Activated T-helper 1 cell treated with anti-CD3 and anti-CD28 coated beads, Interleukin-2, amount 50 U/mL, for 16 hours (primary cell): ENCODE measurements at places on chromosomes 6 and 20.

GRCh38 chr6:159831373-159831679 lies 31.2 kb downstream of the PNLDC1 start:
- DNase-seq: no peak

DNA sequence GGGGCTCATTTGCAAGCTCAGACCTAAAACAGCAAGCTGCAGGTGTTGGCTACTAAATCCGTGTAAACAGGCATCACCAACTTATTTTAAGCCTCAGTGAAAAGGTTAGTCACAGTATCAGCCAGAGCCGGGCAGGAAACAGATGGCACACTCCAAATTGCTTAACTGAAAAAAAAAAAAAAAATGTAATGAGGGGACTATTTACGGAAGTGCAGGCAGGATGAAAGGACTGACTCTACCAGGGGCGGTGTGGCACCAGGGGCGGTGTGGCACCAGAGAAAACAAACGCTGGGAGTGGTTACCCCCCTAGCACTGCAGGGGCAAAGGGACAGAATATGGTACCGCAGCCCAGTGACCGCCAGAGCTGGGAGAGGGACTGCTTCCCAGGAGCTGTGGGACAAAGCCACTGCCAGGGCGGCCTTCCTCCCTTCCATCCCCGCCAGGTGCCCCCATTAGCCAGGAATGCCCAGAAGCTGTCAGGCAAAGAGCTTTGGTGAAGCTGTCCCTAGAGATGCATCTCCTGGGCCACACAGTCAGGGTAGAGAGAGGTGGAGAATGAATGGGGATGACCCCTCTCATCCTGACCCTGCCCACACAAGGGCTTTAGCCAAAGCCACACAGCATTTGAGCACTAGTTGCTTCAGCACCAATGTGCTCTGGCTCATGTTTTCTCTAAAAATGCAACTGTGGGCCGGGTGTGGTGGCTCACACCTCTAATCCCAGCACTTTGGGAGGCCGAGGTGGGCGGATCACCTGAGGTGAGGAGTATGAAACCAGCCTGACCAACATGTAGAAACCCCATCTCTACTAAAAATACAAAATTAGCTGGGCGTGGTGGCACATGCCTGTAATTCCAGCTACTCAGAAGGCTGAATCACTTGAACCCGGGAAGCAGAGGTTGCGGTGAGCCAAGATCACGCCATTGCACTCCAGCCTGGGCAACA lies 39.6 kb upstream of the GFOD1 start:
- DNase-seq: no peak

GRCh38 chr20:20443504-20443903 lies 75.6 kb downstream of the INSM1 start:
- DNase-seq: no peak

DNA sequence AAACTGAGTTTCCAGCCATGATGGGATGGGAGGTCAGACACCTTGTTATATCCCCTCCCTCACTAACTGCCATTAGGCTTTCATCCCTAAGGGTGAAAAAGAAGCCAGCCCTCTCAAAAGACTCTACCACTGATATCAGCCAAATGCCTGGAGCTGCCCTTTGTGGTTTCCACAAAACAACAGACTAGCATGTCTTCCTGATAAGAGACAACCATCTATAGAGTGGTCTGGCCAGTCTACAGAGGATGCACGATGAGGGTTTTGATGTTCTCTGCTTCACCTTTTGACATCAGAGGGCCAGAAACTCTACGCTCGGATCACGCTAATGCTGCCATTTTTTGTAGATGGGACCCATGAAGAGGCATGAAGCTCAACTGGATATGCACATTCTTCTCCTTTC lies 61.7 kb upstream of the ARHGAP18 start:
- no peak for DNase-seq

DNA sequence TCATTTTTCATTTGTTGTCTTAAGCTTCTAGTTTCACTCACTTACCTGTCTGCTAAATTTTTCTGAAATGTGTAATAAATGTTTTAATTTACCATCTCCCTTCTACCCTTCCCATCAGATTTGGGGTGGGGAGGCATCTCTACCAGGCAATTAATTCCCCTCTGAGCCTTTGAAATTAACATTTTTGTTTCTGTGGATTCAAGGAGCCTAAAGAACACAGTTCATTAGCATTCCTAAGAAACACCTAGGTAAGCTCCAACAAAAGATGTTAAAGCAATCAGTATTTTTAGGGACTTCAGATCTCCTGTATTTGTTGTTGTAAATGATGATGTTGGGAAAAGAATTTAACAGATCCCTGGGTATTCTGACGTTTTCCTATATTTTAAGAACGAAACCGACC lies 6.6 kb downstream of the TOP1 start:
- DNase-seq: no peak

GRCh38 chr6:157987788-157988699 lies 6.4 kb downstream of the SYNJ2 start:
- no peak for DNase-seq

GRCh38 chr20:33673114-33673409 lies 1.2 kb downstream of the NECAB3 start:
- DNase-seq: no peak

GRCh38 chr6:25017932-25018567 lies 82.3 kb upstream of the RIPOR2 start:
- peak; percentile 57 for DNase-seq

DNA sequence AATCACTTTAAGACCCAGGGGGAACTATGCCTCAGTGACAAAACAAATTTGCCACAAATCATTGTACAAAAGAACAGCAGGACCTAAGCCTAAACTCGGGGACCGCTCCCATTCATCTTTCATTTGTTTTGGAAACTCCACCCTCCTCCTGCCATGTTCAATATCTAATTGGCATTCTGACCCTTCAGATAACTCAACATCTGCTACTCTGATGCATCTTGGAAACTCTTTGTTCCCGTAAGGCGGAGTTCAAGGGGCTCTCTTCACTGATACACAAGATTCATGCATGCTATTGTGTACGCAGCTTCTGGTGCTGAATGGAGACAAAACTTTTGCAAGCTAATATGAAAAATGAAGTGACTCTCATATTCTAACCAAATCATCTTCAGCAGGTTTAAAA lies 187.6 kb downstream of the ZFP64 start:
- no peak for DNase-seq

GRCh38 chr6:168089186-168090063 lies 10.4 kb upstream of the FRMD1 start:
- no peak for DNase-seq

GRCh38 chr6:14882394-14883026 lies 363.4 kb upstream of the JARID2 start:
- DNase-seq: no peak

- DNase-seq: no peak
Measured at GRCh38 chr6:154931711-154932424, 63.2 kb upstream of the TIAM2 start.

- no peak for DNase-seq
Measured at GRCh38 chr20:62671765-62672164, 29.5 kb downstream of the SLCO4A1 start.

DNA sequence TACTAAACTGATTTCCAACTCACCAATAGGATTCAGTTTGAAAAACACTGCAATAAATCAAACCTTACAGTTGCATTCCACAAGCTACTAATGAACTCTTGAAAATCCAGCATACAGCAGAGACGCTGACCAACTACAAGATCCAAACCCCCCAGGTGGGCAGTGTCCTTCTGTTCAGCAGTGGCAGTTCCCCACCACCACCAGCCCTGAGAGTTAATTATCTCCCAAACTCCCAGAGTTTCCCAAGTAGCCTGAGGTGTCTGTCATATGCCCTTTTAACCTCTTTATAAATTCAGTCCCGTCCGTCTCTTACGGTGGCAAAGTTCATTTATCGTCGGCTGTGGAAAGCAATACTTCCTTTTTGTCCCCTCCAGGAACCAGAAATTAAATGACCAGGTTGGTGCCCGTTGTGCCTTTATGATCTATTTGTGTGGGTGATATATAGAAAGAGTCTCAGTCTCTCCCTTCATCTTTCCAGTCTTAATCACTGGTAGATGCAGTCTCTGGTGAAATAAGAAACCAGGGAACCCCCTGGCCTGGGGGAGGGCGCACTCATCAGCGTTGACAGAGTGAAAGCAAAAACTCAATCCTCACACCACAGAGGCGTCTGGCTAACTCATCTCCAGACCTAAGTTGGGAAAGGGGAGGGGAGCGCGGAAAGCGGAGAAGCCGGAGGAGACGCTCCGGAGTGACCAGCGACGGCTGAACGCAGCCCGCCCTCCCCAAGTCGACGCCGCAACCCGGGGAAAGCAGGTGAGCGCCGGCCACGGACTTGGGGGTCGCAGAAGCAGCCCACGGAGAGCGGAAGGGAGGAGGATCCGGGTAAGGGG lies 717 bp downstream of the MRPL14 start:
- DNase-seq: peak; percentile 57

DNA sequence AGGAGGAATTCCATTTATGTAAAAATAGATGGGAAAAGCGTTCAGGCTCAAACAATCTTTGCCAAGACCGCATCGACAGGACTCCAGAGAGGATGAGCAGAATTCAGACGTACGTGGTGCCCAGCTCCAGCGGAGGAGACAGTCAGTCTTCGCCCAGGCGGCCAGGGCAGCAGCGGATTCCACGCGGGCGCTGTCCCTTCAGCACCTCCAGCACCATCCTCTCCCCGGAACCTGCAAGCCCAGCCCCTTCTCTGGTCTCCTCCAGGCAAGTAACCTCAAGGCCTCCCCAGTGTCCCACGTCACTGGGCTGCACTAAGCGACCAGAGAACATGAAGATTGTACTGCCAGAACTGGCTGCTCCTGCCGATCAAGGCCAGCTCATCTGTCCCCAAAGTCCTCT lies 2.8 kb upstream of the KCNQ2 start:
- no peak for DNase-seq

- DNase-seq: no peak
Measured at GRCh38 chr6:155497273-155497672, 41.6 kb upstream of the NOX3 start.

DNA sequence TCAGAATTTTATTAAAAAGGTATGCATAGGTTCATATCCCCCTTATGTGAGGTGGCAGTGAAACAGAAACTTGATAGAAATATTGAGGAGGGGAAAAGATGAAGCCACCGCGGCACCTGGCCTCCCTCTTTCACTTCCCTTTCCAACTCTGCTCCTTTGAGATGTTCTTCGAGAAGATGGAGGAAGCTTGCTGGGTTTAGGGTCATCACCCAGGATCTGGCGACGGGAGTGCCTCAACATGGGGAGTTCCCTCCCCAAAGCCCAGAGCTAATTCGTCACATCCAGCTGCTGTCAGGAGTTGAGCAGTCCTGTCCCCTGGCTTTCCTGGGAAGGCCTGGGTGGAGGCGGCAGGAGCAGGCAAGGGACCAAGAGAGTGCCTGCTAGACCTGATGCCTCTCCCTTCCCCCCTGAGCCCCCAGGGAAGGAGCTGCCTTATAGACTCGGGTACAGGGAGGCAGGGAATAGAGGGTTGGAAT lies 29.1 kb downstream of the RREB1 start:
- no peak for DNase-seq

- no peak for DNase-seq
Measured at GRCh38 chr6:35724059-35724458, 12.8 kb upstream of the ARMC12 start.

DNA sequence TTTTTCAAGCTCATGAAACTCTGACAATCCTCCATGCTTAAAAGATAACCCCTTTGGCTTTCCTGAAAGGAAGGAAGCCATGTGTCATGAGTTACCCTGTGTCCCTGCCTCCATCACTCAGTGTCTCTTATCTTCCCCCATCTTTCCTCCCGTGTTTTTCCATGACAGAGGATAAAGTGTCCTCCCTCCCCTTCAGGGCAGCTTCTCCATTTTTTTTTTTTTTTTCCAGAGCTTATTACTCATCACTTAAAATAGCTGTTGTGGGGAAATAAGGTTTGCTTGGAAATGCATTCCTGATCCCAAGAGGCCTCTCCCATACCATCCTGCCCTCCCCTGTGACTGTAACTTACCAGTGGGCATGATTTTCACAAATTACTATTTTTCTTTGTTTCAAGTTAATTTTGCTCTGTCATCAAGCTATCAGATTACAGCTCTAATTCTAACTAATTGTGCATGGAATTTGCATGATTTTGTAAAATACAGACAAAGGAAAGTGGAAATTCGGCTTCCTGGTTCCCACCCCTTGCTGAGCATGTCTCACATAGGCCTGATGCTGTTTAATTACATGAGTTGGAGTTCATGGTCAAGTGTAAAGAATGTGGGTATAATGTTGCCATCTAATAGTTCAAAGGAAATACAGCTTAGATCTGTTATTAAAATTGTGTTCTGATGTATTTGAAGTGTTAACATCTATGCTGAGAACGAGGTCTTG lies 614.5 kb upstream of the FLRT3 start:
- DNase-seq: no peak

DNA sequence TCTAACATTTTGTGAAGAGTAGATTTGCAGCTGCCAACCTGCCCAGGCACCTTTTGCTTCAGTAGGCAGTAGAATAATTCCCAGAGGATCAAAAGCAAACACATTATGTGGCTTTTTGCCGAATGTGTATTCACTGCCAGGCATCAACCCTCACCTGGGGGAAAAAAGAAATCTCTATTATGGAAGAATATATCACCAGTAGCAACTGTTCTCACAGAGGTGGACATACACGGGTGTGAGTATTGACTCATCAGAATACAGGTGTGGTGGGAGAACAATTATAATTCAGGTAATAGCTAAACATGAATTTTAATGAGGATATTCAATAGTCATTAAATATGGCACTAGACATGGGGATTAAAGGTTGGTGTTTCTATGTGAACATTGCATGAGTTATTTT lies 910.7 kb downstream of the TFAP2A start:
- DNase-seq: no peak

DNA sequence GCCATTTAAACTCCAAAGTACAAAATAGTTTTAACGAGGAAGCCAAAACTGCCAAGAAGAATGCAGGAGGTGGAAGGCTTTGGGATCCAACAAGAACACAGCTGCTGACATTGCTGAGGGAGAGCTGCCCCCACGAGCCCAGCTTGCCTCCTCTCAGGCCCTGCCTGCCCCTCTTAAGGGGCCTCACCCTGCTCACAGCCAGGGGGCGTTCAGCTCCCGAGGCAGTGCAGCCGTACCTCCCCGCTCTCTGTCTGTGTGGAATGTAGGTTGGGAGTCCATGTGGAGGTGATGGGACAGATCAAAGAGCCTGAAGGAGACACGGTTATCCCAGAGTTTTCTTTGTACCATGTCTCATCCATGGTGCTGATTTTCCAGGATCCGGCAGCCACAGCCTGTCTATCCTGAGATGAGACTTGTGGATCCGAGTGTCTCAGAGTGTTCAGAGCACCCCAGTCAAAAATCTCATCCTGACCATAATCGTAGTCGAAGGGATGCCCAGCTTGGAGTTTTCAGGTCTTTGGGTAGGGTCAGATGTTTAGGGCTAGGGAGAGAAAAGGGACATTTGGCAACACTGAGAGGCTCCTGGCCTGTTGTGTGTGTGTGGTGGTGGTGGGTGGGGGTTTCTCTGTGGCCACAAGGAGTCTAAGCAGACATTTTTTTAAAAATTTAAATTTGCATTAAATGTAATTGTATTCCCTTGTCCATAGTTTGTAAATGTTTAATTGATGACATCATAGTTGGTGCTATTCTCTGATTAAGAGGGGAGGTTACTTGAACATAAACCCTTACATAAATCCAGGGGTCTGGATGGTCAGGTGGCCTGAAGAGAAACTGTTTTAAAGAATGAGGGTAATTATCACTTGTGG lies 111.4 kb upstream of the CLDN20 start:
- DNase-seq: no peak
